ENCODE measurements at places on chromosomes 6 and 20. TPM values are rescaled to one million over a fixed set of nuclear protein-coding genes. Genes with fewer than 3 reads are reported as not detected.

The MEI4 gene
- 0.05 TPM for total RNA-seq

GRCh38 chr6:157563611-157564284, 182.8 kb downstream of the ZDHHC14 start:
- peak; percentile 42 for DNase-seq

DNA sequence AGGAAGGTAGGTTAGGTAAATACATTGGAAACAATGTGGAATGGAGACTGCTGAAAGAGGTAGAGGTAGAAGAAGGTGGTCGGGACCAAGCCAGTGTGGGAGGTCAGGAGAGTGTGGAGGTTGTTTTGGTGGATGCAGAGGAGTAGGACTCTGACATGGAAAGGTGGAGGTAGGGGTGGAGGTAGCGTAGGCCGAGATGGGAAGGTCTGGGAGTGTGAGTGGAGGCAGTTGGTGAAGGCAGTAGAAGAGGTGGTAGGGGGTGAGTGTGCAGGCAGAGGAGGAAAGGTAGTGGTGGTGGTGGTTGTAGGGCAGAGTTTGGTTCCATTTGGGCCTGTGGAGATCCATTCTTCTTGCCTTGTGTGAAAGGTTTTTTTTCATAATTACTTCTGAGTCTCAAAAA, 599.6 kb upstream of the FLRT3 start:
- DNase-seq, result no peak

- no peak for DNase-seq
Measured at GRCh38 chr6:17851001-17851719, 136.3 kb downstream of the KIF13A start.

- no peak for DNase-seq
Measured at GRCh38 chr6:29938746-29939508, 3.4 kb upstream of the HLA-A start.

All from posterior vena cava (tissue), 2 donors.